ENCODE measurements at places on chromosomes 1 and 21.

DNA sequence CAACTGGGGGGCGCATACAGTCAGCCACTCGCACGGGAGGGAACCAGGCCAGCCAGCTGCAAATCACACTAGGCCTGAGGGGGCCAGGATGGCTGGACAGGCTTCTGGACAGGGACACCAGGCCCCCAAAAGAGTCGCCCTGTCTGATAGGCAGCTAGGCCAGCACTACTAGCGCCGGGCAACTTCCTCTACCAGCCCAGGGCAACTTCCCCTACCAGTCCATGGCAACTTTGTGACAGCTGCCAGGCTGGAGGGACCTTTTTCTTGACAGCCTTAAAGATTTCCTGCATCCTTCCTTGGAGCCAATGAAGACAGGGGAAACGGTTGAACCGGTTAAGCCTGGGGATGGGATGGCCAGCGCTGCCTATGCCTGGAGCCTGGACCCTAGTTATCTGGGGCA lies 5.1 kb downstream of the IFFO2 start:
- DNase-seq = no peak

- DNase-seq = no peak
Measured at GRCh38 chr21:17393413-17393812, 119.4 kb upstream of the CXADR start.

DNA sequence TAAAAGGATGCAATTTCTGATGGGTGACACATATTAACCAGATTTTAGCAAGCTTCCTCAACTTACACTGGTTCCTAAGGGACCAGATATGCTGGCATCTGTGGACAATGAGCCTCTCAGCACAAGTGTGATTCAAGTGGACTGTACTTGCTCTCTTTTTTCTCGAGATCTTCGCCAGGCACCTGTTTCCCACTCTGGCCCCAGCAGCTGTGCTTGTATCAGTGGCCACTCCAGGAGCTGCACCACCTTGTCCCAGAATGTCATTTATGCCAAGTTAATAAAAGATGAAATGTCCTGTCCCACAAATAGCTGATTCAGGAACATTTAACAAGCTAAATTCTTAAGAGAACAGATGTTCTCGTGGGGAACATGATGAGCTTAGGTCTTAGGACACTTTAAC lies 14.6 kb downstream of the C1orf198 start:
- DNase-seq = no peak

DNA sequence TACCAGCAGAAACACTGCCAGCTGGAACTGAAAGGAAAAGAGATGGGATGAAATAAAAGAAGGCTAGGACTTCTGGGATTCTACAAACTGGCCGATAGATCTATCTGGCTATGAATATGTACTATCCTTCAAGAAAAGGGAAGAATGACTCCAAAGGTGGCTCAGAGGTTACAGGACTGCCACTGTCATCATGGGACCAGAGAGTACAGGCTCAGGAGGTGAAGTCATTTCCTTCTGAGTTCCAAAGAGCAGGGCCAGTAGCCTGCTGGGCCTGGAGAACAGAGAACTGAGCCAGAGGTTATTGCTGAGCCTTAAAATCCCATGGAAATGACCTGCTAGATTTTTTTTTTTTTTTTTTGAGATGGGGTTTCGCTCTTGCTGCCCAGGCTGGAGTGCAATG lies 27.6 kb downstream of the ZNF496 start:
- DNase-seq = no peak

DNA sequence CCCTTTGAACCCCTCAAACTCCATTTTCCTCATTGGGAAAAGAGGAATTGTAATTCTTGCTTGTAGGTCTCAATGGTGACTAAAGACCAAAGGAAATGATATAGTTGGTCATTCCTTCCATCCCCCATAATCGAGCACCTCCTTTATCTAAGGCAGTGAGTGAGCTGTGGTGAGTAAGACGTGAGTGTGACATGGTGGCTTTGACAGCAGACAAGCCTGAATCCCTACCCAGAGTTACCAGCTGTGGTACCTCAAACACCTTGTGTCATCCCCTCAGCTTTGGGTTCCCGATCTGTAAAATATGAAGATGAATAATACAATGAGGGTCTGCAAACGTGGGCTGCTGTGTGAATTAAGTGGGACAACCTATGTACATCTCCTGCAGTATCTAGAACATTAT lies 8.4 kb downstream of the TRAF5 start:
- no peak for DNase-seq

- peak; percentile 68 for DNase-seq
Measured at GRCh38 chr1:91166106-91166712, 144.4 kb upstream of the ZNF644 start.

DNA sequence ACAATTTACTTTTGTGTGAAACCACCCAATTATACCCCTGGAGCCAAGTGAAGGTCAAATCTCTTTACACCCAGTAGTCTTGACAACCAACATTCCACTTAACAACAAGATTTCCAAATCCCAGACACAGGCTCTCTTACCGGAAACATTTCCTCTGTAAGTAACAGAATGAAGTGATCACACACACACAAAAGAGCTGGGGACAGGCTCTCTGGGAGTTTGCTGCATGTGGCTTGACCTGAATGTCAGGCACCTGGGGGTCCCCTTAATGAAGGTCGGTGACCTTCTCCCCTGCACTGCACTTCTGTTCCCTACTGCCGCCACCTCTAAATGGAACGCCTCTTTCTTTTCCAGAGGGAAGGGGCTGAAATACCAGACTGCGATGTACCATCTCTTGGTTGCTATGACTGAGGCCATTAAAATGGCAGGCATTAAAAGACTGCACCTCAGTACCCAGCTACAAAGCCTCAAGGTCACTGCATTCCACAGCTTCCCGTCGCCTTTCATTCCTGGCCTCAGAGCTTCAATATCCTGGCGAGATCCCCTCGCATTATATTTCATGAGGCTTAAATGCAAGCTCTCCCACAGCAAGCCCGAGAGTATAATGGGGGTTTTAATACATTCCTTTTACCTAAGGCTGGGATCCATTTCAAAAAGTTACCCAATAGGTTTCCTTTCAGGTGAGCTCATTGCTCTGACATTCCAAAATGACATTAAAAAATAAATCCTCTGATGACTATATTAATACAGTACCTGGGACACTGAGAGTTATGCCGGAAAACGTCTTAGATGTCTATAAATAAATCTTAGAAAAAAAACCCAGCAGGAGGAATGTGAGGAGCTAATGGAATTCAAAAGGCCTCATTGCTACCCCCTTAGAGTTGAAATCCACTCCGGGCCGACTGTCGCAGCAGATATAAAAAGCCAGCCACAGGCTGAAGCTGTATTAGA lies 90.9 kb upstream of the DIRAS3 start:
- DNase-seq = peak; percentile 29

- DNase-seq = no peak
Measured at GRCh38 chr1:24383381-24383940, 30.1 kb downstream of the STPG1 start.

GRCh38 chr1:219659005-219659600 lies 46.2 kb upstream of the ZC3H11B start:
- no peak for DNase-seq

- DNase-seq = no peak
Measured at GRCh38 chr21:14592296-14593000, 46.3 kb upstream of the SAMSN1 start.

DNA sequence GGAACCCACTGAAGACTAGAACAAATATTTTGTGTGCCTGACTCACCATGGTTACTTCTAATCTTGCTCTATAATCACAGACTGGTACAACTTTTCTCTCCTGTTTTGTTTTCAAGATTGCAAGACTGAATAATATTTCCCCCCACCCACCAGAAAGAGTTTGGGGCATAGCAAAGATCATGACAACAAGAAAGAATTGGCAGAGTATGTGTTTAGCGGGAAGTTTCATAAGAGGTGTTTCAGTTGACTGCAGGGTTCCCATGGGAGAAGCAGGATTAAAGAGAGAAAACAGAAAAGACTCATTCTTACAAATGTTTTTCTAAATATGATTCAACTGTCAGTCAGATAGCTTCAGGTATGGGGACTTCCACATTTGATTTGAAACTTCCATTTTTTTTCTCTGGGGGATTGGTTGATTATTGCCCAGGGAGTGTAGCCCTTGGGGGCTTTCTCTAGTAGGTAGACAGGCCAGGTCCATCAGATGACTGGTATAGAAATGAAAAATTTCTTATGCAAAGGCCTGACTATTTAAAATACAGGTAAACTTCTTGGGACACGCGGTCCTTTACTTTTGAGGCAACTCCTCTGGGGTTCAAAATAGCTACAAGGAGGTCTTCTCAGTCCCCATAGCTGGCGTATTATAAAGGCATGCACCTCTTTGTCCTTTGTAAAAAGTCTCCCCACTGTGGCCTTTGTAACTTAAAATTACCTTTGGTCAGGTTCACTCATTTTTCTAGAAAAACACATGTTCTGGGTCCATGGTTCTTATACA lies 13.9 kb downstream of the OR14I1 start:
- DNase-seq = no peak
